ENCODE measurements at places on chromosomes 7 and 10. TPM values are rescaled to one million over a fixed set of nuclear protein-coding genes. Genes with fewer than 3 reads are reported as not detected.

Gene RASA4B
- 1.5 TPM for total RNA-seq

Gene SPDYE9
- total RNA-seq, result not detected

Gene OIT3
- total RNA-seq, result 0.09 TPM

Gene HILPDA
- 11.1 TPM for total RNA-seq

Gene GPR37
- 4.7 TPM for total RNA-seq

All from endothelial cell of coronary artery (primary cell).